Neural crest cell (in vitro differentiated cells): ENCODE measurements at places on chromosomes 4 and X. TPM values are rescaled to one million over a fixed set of nuclear protein-coding genes. Genes with fewer than 3 reads are reported as not detected.

CLGN gene
- 16.1 and 19.0 TPM in 2 replicates for total RNA-seq

HMGN5 gene
- 5.0 and 8.2 TPM in 2 replicates for total RNA-seq

APLN gene
- 1.2 and 1.3 TPM in 2 replicates for total RNA-seq

CISD2 gene
- total RNA-seq, result 42.8 and 43.2 TPM in 2 replicates

NFXL1 gene
- total RNA-seq, result 18.5 and 19.7 TPM in 2 replicates

GRCh38 chr4:108355186-108355901 lies 186.6 kb upstream of the LEF1 start:
- no peak overlapping the region for H3K27ac ChIP-seq
- H3K4me3 ChIP-seq, result no peak overlapping the region
- no peak for DNase-seq
- peaks cover 48% of the 10 kb centered on the region for H3K4me1 ChIP-seq
- H3K36me3 ChIP-seq, result no peaks in the 10 kb centered on the region
- H3K27me3 ChIP-seq, result peaks cover 4% of the 10 kb centered on the region

- no peak for DNase-seq
- no peaks in the 10 kb centered on the region for H3K27me3 ChIP-seq
- no peak overlapping the region for H3K27ac ChIP-seq
- no peak overlapping the region for H3K4me3 ChIP-seq
Observed at GRCh38 chr4:36549992-36550391, 268.6 kb downstream of the DTHD1 start.

- peaks cover 5% of the 10 kb centered on the region for H3K4me1 ChIP-seq
- no peak overlapping the region for H3K27ac ChIP-seq
- H3K27me3 ChIP-seq, result no peaks in the 10 kb centered on the region
- H3K36me3 ChIP-seq, result no peaks in the 10 kb centered on the region
- DNase-seq, result no peak
Observed at GRCh38 chr4:148116969-148117368, 325.2 kb downstream of the NR3C2 start.

GRCh38 chrX:153974003-153974725 lies 1.6 kb downstream of the TMEM187 start:
- H3K27me3 ChIP-seq, result no peaks in the 10 kb centered on the region
- peak overlapping the region; percentile 92 for H3K4me3 ChIP-seq
- H3K4me1 ChIP-seq, result peaks cover 28% of the 10 kb centered on the region
- peak overlapping the region; percentile 98 for H3K27ac ChIP-seq
- no peak for DNase-seq

DNA sequence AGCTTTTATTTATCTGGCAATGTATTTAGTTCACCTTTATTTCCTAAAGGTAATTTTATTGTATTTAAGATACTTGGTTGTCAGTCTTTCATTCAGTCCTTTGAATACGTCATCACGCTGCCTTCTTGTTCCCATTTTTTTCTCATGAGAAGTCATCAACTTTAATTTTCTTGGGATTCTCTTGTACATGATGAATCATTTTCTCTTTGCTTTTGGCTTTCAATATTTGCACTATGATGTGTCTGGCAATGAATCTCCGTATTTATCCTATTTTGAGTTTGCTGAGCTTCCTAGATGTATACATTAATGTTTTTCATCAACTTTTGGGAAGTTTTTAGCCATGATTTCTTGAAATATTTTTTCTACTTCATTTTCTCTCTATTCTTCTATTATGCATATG lies 28.4 kb downstream of the CLDN2 start:
- no peak overlapping the region for H3K4me3 ChIP-seq
- peaks cover 8% of the 10 kb centered on the region for H3K36me3 ChIP-seq
- peaks cover 4% of the 10 kb centered on the region for H3K4me1 ChIP-seq
- no peak for DNase-seq
- H3K27me3 ChIP-seq, result no peaks in the 10 kb centered on the region
- H3K27ac ChIP-seq, result no peak overlapping the region

DNA sequence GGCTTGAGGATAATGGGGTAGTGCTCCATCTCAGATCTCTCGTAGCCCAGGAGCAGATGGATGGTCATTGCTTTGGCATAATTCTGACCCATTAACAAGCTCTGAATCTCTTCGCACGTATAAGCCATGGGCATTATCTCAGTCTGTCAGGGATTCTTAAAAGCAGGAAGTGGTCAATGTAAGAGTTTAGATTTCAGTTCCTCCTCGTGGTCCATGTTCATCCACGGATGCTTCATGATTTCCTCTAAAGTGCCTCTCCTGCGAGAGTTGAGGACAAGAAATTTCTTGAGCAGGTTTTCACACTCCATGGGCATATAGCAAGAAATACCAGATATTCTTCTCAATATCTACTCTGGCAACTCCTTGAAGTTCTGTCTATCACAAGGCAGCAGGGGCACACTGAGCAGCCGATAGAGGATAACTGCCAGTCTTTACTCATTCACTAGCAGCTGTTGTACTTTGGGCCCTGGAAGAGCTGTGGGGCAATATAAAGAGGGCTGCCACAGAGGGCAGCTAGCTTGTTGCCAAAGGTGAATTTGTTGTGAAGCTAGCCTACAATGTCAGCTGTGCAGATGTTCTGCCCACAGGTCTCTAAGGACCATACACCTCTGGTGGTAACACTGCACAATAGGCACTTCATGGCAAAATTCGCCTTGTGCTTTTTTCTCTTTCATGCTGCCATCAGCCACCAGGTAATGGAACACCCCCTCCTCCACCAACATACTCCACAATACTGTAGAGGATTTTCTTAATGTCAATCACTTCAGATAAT lies 52.0 kb upstream of the WDR17 start:
- H3K27ac ChIP-seq, result no peak overlapping the region
- no peak overlapping the region for H3K4me3 ChIP-seq
- DNase-seq, result no peak
- H3K27me3 ChIP-seq, result no peaks in the 10 kb centered on the region
- no peaks in the 10 kb centered on the region for H3K4me1 ChIP-seq

- H3K36me3 ChIP-seq, result no peaks in the 10 kb centered on the region
- H3K4me3 ChIP-seq, result peak overlapping the region; percentile 86
- peaks cover 41% of the 10 kb centered on the region for H3K4me1 ChIP-seq
- no peaks in the 10 kb centered on the region for H3K27me3 ChIP-seq
- DNase-seq, result no peak
Observed at GRCh38 chr4:102500352-102500695, 835 bp upstream of the NFKB1 start.

GRCh38 chr4:15656038-15656470 lies 897 bp upstream of the FBXL5 start:
- H3K4me3 ChIP-seq, result peak overlapping the region; percentile 95
- peak overlapping the region; percentile 100 for H3K27ac ChIP-seq
- H3K36me3 ChIP-seq, result no peaks in the 10 kb centered on the region
